ENCODE measurements at places on chromosomes 12 and 14. TPM values are rescaled to one million over a fixed set of nuclear protein-coding genes. Genes with fewer than 3 reads are reported as not detected.

SAMD4A gene
- total RNA-seq: 52.2 TPM

LRP1-AS gene
- total RNA-seq: 1.0 TPM

CD163L1 gene
- total RNA-seq: 4.7 TPM

TMEM253 gene
- total RNA-seq: not detected

COPZ1 gene
- 62.6 TPM for total RNA-seq

TMEM132D gene
- total RNA-seq: 1.6 TPM

LALBA gene
- not detected for total RNA-seq

ZNF10 gene
- 8.4 TPM for total RNA-seq

ZNF385A gene
- total RNA-seq: 3.7 TPM

KLHDC1 gene
- total RNA-seq: 20.9 TPM

RND1 gene
- under 0.01 TPM for total RNA-seq

IFI27 gene
- total RNA-seq: 1.6 TPM

HVCN1 gene
- 5.2 TPM for total RNA-seq

CELA1 gene
- not detected for total RNA-seq

RHEBL1 gene
- 0.52 TPM for total RNA-seq

CMKLR1 gene
- total RNA-seq: 5.7 TPM

HHIPL1 gene
- total RNA-seq: 2.6 TPM

KRT72 gene
- total RNA-seq: not detected

AICDA gene
- not detected for total RNA-seq

HSP90AA1 gene
- 74.6 TPM for total RNA-seq

SMIM41 gene
- total RNA-seq: not detected

MMP19 gene
- 2.6 TPM for total RNA-seq

ADAM21 gene
- total RNA-seq: not detected

INHBC gene
- not detected for total RNA-seq

PMCH gene
- total RNA-seq: not detected

LARP4 gene
- total RNA-seq: 37.6 TPM

MYO1A gene
- total RNA-seq: not detected

CBX5 gene
- 49.6 TPM for total RNA-seq

GLI1 gene
- 5.2 TPM for total RNA-seq

RNASE4 gene
- total RNA-seq: 17.7 TPM

CTDSP2 gene
- 51.1 TPM for total RNA-seq

RNF212B gene
- not detected for total RNA-seq

RBP5 gene
- total RNA-seq: not detected

CLEC1B gene
- not detected for total RNA-seq

FSCB gene
- total RNA-seq: not detected

PLBD1 gene
- 24.0 TPM for total RNA-seq

SLC25A47 gene
- total RNA-seq: 0.52 TPM

GALNT16 gene
- total RNA-seq: 8.4 TPM

DLGAP5 gene
- 4.2 TPM for total RNA-seq

FOXG1 gene
- not detected for total RNA-seq

LHX5 gene
- total RNA-seq: not detected

TSFM gene
- total RNA-seq: 17.2 TPM

SRGAP1 gene
- 5.7 TPM for total RNA-seq

CCDC175 gene
- total RNA-seq: not detected

AKAP3 gene
- 1.0 TPM for total RNA-seq

JPH4 gene
- 1.0 TPM for total RNA-seq

ZC2HC1C gene
- under 0.01 TPM for total RNA-seq

IGF1 gene
- 12.5 TPM for total RNA-seq

AQP6 gene
- 0.52 TPM for total RNA-seq

All from skeletal muscle tissue (tissue), 5 donors.